ENCODE measurements at places on chromosomes 3 and 15.

DNA sequence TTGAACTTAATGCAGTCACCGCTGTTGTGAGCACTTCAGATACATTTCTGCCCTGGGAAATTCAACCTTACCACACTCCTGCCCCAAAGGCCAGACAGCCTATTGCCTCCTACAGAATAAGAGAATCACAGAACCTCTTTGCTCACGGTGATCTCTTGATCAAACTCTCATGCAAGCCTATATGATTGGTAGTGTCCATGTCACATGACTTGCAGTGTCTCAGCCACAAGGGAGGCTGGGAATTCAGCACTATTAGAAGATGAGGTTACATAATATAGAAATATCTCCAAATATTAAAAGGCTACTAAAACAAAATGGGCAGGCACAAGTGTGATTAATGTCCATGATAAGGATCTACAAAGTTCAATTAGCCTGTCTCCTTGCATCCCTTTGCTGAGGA is 3.8 kb upstream of the PCOLCE2 start:
- no peak for DNase-seq

- no peak for DNase-seq
Observed at GRCh38 chr15:79436037-79436780, 4.1 kb downstream of the MINAR1 start.

DNA sequence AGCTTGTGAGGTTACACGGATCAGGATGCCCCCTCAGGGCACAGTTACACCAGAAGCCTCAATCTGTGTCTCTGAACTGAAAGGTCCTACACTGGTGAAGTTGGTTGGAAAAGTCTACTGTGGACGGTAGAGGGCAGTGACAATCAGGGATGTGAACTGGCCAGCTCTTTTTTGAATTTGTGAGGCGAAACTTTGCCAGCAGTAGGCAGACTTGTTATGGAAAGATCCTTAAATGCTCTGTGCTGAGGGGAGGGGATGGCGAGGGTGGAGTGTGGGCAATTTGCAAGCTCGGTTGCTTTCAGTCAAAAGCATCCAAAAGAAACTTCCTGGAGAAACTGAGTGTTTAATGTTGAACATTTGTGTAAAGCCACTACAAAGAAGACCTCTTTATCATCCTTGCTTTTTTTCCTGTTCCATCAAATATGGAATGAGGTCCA is 127.4 kb upstream of the ABHD17C start:
- no peak for DNase-seq

- no peak for DNase-seq
Observed at GRCh38 chr15:63146684-63147083, 10.6 kb downstream of the RPS27L start.

GRCh38 chr3:58639001-58639400 is 27.6 kb downstream of the FAM3D start:
- no peak for DNase-seq

DNA sequence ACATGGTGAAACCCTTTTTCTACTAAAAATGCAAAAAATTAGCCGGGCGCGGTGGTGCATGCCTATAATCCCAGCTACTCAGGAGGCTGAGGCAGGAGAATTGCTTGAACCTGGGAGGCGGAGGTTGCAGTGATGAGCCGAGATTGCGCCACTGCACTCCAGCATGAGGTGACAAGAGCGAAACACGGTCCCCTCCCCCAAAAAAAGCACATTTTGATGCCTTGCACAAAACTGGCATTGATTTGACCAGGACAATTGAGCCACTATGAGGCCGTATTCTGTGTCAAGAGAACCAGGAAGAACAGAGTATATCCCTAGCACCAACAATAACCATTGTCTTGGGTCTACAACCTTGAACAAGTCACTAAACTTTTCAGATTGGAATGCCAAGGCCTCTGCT is 50.6 kb downstream of the SH3BP5 start:
- no peak for DNase-seq

DNA sequence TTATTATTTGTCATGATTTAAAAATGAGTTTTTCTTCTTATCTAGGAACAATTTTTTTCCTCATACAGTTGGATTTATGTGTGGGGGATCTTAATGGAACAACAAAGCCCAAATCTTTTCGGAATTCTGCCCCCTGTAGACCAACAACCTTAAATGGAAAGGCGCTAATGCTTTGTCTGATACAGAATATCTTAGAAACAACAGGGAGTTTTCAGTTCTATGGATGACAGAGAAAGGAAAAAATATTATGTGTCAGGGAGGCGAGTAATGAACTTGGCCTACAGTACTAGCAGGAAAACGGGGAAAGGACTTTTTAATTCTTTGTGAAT is 592 bp downstream of the MOBP start:
- DNase-seq, result no peak

- DNase-seq, result no peak
Observed at GRCh38 chr3:136390574-136390973, 140.4 kb downstream of the PCCB start.

GRCh38 chr15:78906316-78906620 is 33.6 kb downstream of the MORF4L1 start:
- DNase-seq, result no peak

DNA sequence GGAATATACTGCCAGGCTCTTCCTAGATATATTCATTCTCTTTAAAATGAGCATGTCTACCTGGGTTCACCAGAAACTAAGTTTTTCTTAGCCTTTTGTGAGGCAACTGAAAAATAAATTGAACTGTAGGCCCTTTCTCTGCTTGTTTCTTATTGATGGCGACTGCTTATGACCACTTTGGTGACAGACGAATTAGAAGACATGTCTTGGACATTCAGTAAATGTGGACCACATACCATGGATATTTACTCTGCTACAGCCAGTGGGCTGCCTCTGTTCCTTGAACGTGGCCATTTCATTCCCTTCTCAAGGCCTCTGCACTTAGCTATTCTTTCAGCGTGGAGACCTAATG is 603 bp upstream of the SELENOK start:
- DNase-seq, result no peak

- DNase-seq, result no peak
Observed at GRCh38 chr15:70033529-70034140, 64.1 kb downstream of the TLE3 start.

DNA sequence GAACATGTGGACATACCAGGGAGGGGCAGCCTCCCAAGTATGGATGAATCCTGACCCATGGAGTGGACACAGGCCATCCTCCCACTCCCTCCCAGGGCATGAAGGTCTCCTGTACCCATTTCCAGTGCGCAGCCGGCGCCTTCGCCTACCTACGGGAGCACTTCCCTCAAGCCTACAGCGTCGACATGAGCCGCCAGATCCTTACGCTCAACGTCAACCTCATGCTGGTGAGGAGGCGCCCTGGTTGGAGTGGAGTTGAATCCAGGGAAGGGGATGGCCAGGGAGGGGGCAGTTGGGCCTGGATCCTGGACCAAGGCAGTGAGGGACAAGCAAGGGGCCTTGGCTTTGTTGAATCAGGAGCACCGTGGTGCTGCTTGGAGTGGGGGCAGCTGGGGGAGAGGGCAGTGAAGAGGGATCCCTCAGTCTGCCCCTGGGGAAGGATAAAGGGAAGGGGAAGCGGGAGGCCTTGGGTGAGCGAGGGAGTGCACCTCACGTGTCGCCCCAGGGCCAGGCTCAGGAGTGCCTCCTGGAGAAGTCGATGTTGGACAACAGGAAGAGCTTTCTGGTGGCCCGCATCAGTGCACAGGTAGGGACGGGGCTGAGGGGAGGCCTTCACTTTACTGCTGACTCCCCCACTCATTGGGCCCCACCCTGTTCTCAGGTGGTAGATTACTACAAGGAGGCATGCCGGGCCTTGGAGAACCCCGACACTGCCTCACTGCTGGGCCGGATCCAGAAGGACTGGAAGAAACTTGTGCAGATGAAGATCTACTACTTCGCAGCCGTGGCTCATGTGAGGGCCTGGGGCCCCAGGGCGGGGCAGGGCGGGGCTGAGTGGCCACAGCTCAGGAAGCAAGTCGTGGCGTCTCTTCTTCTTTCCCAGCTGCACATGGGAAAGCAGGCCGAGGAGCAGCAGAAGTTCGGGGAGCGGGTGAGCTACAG is 25.3 kb downstream of the PTPN23 start:
- DNase-seq, result no peak

DNA sequence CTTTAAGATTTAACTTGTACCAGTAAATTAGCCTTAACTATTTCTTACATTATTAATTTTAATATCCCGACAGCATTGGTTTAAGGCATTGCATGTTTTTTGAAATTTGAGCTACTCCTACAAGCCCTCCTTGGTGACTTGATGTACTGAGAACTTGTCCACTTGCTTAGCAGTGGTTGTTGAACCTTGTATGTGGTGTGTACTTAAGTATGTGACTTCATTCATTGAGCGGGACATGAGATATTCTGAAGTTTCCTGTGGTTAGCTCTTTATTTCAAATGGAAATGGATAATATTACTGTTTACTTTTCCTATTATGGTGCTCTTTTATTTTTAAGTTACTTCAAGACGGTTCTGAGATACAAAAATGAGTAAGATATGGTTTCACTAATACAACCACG is 3.6 kb upstream of the COL6A5 start:
- no peak for DNase-seq

- DNase-seq, result no peak
Observed at GRCh38 chr3:18774319-18775088, 349.4 kb upstream of the SATB1 start.

GRCh38 chr3:130442284-130442683 is 74.7 kb upstream of the COL6A6 start:
- DNase-seq, result no peak

GRCh38 chr15:57422113-57422754 is 45.9 kb downstream of the CGNL1 start:
- DNase-seq, result no peak

- no peak for DNase-seq
Observed at GRCh38 chr3:43779850-43780249, 89.1 kb downstream of the ABHD5 start.

DNA sequence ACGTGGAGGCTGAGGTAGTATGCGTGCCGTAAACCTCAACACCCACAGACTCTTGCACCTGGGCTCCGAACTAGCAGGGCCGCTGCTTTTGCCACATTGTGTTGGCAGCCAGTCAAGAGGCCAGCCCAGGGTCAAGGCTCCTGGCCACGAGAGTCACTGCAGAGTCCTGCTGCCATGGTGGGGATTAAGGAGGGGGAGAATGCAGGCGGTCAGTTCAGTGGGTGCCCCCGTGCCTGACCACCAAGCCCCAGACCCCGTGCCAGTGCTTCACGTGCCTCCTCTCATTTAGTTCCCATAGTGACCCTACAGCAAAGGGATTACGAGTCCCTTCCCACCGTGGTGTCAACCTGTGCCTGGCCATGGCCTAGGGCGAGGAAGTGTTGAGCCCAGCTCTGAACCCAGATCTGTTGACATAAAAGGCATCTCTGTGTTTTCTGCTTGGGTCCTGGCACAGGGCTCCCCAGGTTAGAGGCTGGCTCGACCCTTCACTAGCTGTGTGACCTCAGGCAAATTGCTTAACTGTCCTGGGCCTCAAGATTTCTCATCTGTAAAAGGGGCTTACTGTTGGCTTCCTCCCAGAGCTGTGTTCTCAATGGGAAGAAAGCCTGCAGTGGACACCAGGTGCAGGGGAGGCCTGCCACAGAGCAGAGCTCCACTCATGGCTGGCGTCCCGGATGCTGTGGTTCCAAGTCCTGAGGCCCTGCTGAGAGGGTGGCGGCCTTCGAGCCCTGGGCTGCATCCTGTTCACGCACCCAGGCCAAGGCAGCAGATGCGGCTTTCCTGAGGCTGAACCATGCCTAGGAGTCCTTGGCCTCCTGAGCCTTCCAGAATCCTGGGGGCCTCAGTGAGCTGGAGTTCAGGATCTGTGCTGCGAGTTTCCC is 32.8 kb downstream of the FBLN2 start:
- DNase-seq, result no peak

- DNase-seq, result no peak
Observed at GRCh38 chr15:23083115-23083514, 43.7 kb upstream of the TUBGCP5 start.
